GM12878 (cell line): ENCODE measurements at places on chromosomes 7 and 10. TPM values are rescaled to one million over a fixed set of nuclear protein-coding genes. Genes with fewer than 3 reads are reported as not detected.

- no peak for DNase-seq
Observed at GRCh38 chr10:5078547-5079180, 15.6 kb upstream of the AKR1C3 start.

DNA sequence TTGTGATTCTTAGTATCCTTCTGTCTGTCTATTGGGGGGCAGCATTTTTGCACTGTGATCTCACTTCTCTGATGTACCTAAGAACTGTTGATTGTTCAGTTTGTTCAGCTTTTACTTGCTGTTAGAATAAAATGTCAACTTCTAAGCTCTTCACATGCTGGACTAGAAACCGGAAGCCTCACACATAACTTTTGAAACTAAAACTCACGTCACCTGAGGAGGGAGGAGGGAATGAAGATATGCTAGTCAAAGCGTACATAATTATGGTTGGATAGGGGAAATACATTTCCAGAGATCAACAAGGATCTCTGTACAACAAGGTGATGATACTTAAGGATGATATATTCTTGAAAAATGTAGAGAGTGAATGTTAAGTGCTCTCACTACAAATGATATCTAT, 609.7 kb downstream of the INHBA start:
- DNase-seq, result no peak

GRCh38 chr10:10438335-10439100, 579.2 kb upstream of the CELF2 start:
- DNase-seq, result no peak

- DNase-seq, result no peak
Observed at GRCh38 chr7:80838643-80839042, 80.2 kb downstream of the SEMA3C start.

- DNase-seq, result peak; percentile 72
Observed at GRCh38 chr7:116511552-116512519, 12.3 kb downstream of the CAV2 start.

DNA sequence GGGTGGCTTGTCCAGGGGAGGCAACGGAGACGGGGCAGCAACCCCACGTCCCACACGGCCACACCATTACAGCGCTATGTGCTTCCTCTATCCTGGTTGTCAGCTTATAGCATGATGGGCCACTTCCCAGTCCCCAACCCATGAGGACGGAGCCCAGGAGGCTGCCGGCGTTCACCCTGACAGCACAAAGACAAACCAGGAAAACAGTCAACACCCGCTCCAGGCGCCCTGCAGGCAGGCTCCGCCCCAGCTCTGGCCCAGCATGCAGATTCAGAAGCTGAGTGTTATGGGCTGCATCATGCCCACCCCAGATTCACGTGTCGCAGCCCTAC, 14.8 kb downstream of the WDR86 start:
- DNase-seq, result no peak

DNA sequence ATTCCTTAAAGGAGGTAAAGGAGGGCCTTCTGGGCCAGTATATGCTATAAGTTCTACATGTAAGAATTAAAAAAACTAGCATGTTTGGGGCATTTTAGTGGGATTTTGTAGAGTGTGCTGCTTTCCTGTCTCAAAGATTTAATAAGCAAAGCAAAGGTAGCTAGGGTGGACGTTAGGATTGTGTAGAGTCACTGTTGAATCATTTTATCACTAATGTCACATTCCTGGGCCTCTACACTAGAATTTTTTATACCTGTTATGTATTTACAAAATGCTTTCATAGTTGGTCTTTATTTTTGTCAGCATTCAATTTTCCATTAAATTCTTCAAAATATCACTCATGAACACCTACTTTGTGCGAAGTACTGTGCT, 139.4 kb upstream of the PHYHIPL start:
- no peak for DNase-seq

DNA sequence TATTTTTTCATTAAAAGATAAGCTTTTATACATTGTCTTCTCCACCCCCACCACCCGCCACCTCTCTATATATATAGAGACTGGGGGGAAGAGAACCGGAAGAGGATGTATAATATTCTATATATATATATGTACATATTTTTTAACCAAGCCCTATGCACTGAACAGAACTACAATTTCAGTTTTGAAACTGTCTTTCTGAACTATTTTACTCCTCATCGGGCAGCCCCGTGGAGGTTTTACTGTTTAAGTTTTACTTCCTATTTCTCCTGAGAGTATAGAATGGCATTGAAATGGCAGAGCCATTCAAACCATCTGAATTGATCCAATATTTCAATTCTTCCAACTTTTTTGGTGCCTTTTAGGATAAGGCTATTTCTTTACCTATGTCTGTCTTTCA, 1047.1 kb downstream of the NRG3 start:
- DNase-seq, result no peak

DNA sequence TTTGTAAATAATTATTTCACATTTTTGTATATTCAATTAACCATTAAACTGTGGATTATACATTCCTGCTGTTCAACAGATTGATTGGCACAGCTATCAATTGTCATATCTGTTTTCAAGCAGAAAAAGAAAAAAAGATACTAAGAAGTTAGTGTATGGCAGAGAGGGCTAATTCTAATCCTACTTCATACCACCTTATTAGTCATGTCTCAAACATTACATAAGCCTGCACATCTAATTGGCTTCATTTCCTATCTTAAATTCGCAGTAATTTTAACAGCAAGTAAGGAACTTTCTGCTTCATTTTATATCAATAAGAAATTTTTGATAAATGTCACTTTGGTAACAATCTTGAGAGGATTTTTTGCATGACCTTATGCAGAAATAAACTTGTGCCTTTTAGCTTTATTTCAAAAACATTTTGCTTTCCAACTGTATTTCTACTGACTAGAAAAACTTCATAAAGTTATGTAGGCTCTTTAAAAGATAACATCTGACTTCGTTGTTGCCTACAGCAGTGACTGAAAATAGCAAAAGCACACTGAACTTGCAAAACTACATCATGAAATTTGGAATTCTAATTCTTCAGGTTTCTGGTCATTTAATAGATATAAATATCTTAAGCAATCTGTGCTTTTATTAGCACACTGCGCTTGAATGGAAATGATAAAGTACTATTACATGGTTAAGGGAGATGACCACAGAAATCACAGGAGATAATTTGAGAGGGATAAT, 111.5 kb downstream of the SEMA3C start:
- no peak for DNase-seq

DNA sequence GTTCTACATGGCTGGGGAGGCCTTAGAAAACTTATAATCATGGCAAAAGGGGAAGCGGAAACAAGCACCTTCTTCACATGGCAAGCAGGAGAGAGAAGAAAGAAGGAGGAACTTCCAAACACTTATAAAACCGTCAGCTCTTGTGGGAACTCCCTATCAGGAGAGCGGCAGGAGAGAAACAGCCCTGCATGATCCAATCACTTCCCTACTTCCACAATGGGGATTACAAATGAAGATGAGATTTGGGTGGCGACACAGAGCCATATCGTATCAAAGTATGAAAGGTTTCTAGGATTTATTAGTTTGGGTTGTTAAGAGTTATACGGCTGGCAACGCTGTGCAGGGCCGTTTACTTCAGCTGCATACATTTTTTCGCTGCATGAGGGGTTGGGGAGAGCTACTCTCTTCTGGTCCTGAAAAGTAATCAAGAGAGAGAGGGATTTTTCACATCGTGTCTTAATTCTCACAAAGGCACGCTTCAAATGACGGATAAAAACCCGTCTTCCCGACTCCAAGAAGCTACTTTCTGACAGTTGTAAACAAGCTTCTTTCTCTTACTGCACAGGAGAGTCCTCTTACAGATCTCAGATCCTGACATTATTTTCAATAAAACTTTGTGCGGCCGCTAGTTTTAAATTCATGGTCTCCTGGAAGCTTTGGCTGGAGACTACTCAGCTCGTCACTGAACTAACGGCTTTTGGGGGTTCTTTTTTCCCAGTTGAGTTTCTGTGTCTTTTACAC, 751 bp upstream of the GTPBP10 start:
- no peak for DNase-seq

- no peak for DNase-seq
Observed at GRCh38 chr7:94412762-94413322, 18.1 kb downstream of the COL1A2 start.

GRCh38 chr7:23654508-23654907, 25.5 kb upstream of the FAM221A start:
- DNase-seq, result no peak

- no peak for DNase-seq
Observed at GRCh38 chr7:26096136-26096535, 55.9 kb upstream of the NFE2L3 start.

- no peak for DNase-seq
Observed at GRCh38 chr7:7516156-7516555, 19.5 kb downstream of the COL28A1 start.

DNA sequence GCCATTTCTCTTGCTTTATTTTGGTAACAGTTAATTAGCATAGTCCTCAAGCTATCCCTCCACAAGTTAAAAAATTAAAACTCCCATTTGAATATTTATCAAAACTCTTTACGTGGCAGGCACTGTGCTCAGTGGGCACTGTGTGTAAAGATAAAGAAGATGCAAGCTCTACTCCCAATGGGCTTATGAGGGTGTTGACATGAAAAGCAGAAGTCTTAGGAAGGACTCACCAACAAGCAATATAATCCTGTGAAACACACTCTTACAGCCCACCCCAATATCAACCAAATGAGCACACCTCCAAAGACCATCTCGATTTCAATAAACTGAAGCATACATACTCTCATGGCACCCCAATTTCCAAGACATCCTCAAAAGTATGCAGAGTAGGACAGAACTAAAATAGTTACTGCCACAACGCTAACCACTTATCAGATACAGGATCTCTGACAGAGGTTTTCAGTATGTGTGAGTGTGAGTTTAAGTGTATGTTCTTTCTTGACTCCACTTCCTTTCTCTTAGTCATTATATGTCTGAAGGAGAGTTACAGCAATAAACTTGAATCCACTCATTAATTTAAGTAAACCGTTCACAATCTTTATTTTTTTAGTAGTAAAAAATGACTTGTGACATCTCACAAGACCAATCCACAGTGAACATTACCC, 120.0 kb downstream of the PDE1C start:
- DNase-seq, result no peak

GRCh38 chr10:80461208-80462183, 7.4 kb downstream of the TSPAN14 start:
- DNase-seq, result no peak

GRCh38 chr7:21884496-21884895, 61.2 kb downstream of the CDCA7L start:
- DNase-seq, result no peak

- no peak for DNase-seq
Observed at GRCh38 chr7:39951226-39952194, 1.5 kb downstream of the CDK13 start.

GRCh38 chr10:12954866-12955265, 46.6 kb downstream of the CCDC3 start:
- DNase-seq, result no peak

- no peak for DNase-seq
Observed at GRCh38 chr10:59631882-59632807, 77.5 kb downstream of the SLC16A9 start.

- DNase-seq, result peak; percentile 61
Observed at GRCh38 chr10:30583778-30584415, 45.7 kb downstream of the LYZL2 start.

DNA sequence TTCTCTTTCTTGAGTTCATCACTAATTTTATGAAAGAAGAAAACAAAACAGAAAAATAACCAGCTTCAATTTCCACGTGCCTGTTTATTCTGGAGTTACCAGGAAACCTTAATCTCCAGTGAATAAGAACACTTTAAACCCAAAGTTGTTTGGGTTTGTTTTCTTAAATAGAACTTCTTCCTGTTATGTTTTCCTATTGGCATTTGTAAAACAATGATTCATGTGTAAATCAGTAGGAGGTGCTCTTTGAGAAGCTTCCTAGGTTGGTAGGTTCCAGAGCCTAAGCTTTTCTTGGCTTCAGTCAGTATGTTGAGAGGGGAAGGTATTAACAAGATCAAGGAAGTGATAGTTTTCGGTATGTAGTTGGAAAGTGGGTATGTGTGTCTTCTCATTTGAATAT, 119.0 kb downstream of the BICC1 start:
- DNase-seq, result no peak

DNA sequence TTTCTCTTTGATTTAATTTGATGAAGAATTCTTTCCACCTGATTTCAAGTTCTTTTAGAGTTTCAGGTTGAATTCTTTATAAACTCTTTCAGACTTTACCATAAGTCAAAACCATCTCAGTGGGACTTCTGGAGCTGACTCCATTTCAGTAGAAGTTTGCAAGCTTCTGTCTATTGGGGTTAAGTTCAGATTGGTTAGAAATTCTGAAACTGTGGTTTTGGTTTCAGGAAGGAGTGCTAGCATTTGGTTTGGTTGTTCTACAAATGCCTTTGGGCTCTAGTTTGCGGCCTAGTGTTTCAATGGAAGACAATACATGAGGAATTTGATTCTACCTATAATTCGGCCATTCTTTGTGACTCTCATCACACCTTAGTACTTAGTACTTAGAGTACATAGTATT, 176.8 kb upstream of the RHOBTB1 start:
- DNase-seq, result no peak

DNA sequence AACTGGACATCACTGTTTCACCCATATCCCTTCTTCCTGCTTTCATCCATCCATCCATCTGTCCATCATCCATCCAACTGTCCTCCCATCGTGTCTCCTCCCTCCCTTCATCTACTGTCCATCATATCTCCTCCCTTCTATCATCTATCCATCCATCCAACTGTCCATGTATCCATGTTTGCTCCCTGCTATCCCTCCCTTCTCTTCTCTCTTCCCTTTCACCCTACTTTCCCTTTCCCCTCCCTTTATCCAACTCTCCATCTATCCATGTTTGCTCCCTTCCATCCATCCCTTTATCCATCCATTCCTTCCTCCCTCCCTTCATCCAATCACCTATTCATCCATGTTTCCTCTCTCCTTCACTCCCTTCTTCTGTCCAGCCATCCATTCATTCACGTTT, 92.6 kb upstream of the CTBP2 start:
- DNase-seq, result no peak

PKD1L1 gene
- 0.05 and 0.08 TPM in 2 replicates for total RNA-seq

ANKRD30A gene
- 0.58 and 0.72 TPM in 2 replicates for total RNA-seq

CHRM2 gene
- 0.05 TPM in 1 of 2 replicates, not detected in the other for total RNA-seq

DEPP1 gene
- 8.6 and 8.9 TPM in 2 replicates for total RNA-seq

PNLIPRP3 gene
- not detected in 2 replicates for total RNA-seq

ENKUR gene
- 0.08 TPM in 1 of 2 replicates, not detected in the other for total RNA-seq

LLCFC1 gene
- total RNA-seq, result not detected in 2 replicates

CYP2W1 gene
- not detected in 2 replicates for total RNA-seq

GBX1 gene
- not detected in 2 replicates for total RNA-seq

SUPV3L1 gene
- 35.7 and 48.9 TPM in 2 replicates for total RNA-seq

PI4K2A gene
- total RNA-seq, result 11.9 and 12.5 TPM in 2 replicates

HDAC9 gene
- total RNA-seq, result 0.92 and 1.9 TPM in 2 replicates

PRF1 gene
- 1.5 and 1.8 TPM in 2 replicates for total RNA-seq

CADPS2 gene
- total RNA-seq, result 0.18 and 0.53 TPM in 2 replicates

BTRC gene
- total RNA-seq, result 12.7 and 14.8 TPM in 2 replicates

LRRC4 gene
- total RNA-seq, result 0.16 TPM in 1 of 2 replicates, not detected in the other

CDHR3 gene
- not detected in 2 replicates for total RNA-seq

INSYN2A gene
- not detected in 2 replicates for total RNA-seq

TRA2A gene
- total RNA-seq, result 85.4 and 86.6 TPM in 2 replicates
